Neural progenitor cell (in vitro differentiated cells): ENCODE measurements at places on chromosomes 7 and 10.
A peak's percentile ranks its signal among the peaks of the same experiment; 100 is the strongest.

DNA sequence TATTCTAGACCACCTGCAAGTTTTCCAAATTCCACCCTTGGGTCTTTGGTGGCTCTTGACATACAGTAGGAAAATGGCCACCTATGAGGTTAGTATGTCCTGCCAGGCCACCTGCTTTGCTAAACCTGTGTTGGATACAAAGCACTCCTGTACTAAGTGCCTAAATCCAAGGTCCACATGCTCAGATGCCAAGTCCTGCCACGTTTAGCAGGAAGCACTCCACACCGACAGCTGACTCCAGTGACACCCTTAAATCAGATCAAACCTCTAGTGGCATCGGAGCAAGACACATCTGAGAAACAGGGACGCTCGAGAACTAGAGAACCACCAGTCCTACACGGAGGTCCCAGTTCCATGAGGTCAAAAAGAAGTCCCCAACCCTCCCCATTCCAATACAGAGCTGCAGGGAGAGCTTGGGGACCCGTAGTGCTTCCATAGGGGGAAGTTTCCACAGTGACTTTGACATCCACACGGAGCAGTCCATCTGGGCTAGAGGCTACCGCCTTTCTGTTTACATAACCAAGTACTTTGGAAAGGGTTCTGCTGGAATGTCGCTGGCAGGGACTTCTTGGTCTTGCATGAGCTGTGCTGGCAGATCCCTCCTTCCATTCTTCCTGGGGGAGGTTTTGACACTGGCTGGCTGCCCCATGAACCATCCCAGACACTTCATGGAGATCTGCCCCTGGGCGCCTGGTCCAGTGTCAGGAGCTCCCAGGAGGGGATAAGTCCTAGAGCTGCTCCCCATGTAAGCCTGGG is 290.6 kb downstream of the PRPF18 start:
- DNase-seq = no peak

GRCh38 chr10:119420950-119421875 is 121.3 kb downstream of the RGS10 start:
- DNase-seq = no peak

GRCh38 chr7:133024596-133024995 is 57.3 kb downstream of the CHCHD3 start:
- DNase-seq = no peak

DNA sequence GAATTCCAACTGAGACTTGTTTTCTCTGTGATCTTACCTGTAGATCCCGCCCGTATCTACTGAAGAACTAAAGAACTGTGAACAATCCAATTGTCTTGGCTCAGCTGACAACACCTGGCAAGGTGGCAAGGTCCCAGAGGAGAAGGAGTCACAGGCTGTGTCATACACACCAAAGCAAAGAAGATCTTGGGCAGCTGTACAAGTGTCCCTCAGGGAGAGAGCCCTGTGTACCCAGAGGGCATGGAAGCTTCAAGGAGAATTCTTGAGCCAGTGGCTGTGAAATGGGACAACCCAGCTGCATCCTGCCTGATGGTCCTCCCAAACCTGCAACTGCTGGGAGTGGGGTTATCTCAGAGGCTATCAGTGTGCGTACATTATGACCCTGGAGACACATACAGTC is 46.7 kb upstream of the TECTB start:
- no peak for DNase-seq

DNA sequence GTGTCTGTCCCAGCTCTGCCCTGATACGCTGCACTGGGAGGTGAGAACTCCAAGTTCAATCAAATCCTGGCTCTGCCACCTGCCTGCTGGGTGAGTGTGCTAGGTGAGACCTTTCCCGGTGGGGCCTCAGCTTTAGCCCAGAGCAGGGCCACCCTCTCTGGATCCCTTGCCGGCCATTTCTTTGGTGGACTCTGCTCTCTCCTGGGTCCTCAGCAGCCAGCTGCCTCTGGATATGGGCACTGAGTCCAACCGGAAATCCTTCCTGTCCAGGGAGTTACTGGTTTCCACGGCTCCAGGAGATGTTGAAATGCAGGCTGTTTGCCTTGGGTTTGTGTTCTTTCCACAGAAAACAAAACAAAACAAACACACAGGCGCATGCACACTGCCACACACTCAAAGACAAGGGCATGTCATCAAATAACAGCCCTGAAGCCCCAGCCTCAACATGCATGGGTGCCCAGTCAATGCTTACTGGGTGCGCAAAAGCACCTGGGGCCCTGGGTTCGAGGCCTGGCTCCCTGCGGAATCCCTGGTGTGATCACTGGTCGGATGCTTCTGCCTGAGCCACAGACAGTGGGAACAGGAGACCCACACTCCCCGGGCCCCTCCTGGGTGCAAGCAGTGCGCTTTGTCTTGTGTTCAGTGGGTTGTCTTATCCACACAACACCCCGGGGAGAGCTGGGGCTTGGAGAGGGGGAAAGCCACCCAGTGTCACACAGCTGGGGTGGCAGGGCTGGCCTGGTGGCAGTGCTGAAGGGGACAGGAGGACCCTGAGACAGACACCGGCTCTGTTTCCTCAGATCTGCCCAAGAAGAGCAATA is 33.1 kb downstream of the PPIF start:
- no peak for DNase-seq

DNA sequence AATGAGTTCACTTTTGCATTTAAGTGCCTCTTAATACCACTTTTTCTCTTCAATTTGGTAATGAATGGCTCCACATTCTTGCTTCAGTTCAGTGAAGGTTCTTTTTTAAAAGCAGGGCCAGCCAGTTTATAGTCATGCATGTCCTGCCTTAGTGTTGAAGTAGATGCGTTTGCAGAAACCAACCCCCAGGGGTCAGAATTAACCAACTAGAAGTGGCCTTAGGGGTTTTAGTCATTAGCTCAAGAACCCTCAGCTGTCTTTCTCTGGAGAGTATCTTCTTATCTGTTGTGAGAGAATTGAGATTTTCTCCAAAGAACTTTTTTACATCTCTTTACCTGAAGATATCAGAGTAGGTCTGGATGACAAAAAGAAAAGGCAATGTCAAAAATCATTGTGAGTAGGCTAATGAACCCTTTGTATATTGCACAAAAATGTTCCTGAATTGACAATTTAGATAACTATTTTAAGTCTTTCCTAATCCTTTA is 82.2 kb downstream of the PIK3CG start:
- DNase-seq = peak; percentile 83

DNA sequence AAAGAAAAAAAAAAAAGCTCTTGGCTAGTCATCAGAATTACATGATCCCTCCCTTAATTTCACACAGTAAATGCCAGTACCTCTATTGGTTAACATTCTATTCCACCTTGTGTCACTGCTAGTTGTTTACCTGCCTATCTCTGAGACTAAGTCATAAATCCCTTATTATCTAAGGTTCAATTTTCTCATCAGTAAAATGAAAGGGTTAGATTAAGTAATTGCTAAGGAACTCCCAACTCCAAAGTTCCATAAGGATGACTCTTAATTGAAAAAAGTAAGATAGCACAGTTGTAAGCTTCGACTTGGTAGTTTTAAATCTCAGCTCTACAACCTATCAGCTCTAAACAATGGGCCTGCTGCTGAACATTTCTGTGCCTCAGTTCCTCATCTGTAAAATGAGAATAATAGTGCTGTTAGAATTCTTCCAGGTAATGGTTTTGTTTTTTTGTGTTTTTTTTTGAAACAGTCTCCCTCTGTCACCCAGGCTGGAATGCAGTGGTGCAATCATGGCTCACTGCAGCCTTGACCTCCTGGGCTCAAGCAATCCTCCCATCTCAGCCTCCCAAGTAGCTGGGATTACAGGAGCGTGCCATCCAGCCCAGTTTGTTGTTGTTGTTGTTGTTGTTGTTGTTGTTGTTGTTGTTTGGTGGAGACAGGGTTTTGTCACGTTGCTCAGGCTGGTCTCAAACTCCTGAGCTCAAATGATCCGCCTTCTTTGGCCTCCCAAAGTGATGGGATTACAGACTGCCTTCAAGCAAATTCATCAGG is 35.6 kb downstream of the SRPK2 start:
- no peak for DNase-seq

DNA sequence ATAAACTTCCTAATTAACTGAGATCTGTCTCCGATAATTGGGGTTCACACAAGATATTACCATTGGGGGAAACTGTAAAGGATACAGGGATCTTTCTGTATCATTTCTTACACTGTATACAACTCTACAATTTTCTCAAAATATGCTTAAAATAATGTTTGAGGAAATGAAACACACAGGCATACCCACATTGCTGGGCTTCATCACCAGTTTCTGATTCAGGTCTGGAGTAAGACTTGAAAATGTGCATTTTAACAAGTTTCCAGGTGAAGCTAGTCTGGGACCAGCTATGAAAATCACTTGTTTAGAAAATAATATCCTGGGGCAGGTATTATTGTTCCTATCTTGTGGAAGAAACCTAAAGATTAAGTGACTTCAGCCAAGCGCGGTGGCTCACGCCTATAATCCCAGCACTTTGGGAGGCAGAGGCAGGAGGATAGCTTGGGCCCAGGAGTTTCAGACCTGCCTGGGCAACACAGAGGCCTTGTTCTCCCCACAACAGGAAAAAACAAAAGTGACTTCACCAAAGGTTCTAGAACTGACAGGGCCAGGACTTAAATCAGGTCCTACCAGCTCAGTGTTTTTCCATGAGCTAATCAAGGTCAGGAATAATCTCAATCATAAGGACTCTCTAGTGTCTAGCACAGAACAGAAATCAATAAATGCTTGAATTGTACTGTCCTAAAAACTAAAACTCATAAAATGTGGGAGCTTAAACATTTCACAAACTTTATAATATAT is 12.6 kb downstream of the TOMM7 start:
- no peak for DNase-seq

DNA sequence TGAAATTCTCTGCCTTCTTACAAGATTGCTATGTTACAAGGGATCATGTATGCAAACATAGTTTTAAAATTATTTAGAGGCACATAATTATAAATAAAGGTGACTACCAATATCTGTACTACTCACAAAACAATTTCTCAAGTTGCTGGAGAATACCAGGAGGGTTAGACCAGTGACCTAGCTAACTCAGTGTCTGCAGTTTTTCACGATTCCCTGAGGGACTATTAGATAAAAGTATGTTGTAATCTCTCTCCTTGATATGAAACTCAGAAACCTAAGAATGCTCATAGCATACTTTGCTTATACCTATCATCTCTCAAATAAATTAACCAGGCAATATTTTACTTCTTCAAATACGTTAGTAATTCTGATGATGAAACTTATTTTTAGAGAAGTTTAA is 534.0 kb upstream of the ANKRD30A start:
- no peak for DNase-seq

- no peak for DNase-seq
Observed at GRCh38 chr7:86760236-86760635, 116.5 kb downstream of the GRM3 start.

GRCh38 chr10:70260259-70260658 is 23.5 kb downstream of the NPFFR1 start:
- DNase-seq = no peak

DNA sequence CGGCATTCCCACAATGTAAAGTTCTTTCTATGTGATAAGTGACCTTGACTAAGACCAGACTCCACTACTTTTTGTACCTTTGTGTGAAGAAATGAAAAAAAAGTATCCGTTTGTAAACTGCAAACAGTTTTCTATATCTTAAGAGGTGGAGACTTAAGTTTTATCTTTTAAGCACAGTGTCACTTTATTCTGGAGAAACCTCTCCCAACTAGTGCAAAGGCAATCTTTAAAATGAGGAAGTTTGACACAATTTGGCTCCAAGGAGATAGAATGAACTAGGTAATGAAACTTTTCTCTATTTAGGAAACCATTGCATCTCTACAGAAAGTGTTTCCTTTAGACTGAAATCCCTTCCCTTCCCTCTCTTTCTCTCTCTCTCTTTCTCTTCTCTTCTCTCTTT is 122.9 kb downstream of the SAMD9 start:
- DNase-seq = no peak

DNA sequence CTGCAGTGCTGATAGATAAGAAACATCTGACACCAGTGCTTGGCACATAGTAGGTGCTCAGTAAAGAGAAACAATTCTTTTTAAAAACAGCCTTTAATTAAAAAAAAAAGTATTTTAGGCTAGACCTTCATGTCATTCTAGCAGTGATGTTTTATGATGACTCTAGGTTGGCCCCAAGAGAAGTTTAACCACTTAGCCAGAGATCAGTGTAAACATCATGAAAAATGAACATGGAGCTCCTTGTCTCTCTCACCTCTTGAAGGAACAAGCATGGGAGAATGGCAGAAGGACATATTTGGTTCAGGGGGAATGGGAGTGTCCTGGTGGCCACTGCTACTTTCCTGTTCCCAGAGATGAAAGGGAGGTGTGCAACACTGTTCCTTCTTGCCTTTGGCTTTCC is 641.0 kb downstream of the LRMDA start:
- DNase-seq = no peak

DNA sequence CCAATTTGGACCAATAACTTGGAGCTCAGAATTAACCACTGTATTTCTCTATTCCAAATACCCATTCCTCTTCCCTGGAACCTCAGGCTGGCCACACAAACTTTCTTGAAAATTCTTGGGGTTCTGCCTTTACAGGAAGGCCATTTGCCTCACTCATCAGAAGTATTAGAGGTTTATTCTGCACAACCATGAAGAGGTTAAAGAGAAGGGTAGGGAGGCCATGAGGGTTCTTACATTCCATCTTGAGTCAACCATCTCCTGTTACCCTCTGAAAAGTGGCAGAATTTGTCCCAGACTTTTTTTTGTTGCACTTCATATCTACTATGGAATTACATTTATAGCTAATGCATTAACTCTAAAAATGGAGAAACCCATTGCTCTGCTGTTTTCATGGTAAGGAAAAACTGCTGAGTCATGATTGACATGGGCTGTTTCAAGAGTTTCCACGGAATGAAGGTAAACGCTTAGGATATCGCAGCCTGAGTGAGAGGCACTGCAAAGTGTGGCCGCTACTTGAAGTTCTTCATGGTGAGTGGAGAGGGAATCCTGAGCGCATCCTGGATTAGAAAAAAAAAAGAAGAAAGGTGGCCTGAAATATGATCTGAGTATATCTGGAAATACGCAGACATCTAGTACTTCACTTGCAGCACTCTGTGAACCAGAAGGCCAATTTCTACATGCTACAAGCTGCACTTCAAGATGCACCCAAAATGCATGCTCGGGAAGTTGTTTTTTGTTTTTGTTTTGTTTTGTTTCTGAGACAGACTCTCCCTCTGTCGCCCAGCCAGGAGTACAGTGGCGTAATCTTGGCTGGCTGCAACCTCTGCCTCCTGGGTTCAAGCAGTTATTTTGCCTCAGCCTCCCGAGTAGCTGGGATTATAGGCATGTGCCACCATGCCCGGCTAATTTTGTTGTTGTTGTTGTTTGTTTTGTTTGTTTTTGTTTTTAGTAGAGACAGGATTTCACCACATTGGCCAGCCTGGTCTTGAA is 83.7 kb downstream of the KIAA1217 start:
- DNase-seq = no peak

DNA sequence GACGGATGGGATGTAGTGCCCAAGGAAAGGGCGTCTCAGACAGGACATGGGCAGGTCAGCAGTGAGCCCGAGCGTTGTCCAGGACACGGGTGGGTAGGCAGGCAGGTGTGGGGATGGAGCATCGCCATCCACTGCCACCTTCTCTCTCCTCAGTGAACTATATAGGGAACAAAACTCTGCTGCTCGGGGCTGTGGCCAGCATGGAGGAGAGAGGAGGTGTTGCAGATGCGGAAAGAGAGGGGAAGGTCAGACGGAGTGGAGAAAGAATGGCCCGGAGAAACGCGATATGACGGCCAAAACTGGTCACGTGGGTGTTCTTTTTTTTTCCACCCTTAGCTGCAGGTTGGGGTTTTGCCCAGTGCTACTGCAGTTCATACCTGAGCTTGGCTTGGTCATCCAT is 71.2 kb downstream of the GRID1 start:
- DNase-seq = no peak

- DNase-seq = no peak
Observed at GRCh38 chr7:109951565-109951928, 1139.4 kb upstream of the LRRN3 start.

- peak; percentile 64 for DNase-seq
Observed at GRCh38 chr10:33336582-33337325, 2.3 kb upstream of the NRP1 start.
